ENCODE measurements at places on chromosomes 13 and 19.

DNA sequence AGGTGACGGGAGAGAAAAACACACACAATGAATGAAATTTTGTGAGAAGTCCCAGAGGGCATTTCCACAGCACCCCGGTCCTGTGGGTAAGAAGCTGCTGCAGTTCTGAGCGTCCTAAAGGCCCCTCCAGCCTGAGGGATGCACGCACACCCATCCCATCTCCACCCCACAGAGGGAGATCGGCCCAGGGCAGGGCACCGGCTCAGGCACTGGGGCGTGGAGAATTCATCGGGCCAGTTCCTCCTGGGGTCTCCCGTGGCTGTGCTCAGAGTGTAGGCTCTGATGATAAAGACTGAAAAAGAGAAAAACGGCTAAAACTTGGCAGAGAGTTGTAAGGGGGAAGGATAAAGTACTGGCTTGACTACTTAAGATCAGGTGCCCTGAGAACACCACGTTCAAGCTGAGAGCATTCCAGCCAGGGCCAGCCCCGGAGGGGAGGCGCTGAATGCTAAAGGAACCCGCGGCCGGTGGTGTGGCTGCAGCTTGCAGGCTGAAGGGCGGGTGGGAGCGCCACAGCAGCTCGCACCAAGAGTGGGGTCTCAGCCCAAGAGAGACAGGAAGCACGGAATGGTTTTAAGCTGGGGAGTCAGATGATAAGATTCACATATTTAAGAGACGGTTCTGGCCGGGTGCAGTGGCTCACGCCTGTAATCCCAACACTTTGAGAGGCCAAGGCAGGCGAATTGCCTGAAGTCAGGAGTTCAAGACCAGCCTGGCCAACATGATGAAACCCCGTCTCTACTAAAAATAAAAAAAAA, 121.9 kb upstream of the SPACA7 start:
- DNase-seq = no peak

GRCh38 chr19:29321116-29321515, 108.2 kb upstream of the UQCRFS1 start:
- DNase-seq = no peak

DNA sequence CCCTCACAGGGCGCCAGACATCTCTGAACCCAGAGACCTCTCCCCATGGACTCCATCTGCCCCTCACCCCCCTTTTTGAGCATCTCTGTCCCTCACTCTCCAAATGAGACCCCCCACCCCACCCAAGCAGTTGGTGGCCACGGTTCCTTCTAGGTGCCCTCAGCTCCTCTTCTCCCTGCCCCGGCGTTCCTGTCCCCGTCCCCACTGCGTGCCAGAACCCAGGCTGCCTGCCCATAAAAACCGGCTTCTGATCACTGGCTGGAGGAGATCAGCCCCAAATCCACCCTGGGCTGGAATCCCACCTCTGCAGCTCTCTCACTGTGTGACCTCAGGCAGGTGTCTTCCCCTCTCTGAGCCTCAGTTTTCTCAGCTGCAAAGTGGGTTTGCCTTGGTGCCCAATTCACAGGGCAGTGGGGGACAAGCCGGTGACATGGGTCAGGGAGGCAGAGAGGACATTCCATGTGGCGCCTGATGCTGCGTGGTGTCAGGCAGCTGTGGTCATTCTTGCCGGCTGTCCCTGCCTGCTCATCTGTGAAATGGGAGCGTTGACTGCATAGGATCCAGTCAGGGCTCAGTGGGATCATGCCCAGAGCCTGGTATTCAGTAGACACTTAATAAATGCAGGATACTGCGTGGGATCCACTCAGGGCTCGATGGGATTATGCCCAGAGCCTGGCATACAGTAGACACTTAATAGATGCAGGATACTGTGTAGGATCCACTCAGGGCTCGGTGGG, 25.5 kb downstream of the SMIM24 start:
- no peak for DNase-seq

- DNase-seq = no peak
Observed at GRCh38 chr13:29523199-29523961, 72.1 kb downstream of the SLC7A1 start.

DNA sequence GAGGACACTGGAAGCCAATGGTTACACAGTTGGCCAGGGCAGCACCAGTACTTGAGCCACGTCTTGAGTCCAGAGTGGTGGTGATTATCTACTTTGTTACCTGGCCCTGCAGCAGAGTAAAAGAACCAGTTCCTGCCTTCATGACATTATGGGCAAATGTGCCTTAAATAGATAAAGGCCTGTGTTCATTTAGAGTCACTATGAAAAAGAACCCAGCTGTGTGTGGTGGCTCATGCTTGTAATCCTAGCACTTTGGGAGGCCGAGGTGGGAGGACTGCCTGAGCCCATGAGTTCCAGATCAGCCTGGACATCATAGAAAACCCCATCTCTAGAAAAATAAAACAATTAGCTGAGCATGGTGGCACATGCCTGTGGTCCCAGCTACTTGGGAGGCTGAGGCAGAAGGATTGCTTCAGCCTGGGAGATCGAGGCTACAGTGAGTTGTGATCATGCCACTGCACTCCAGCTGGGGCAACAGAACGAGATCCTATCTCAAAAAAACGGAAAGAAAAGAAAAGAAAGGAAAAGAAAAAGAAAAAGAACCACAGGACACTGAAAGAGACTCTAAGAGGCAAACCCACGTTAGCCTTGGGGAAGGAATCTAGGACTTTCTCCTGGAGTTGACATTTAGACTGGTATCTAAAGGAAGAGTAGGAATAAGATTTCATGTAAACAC, 3.4 kb upstream of the IRF2BP1 start:
- DNase-seq = no peak

- no peak for DNase-seq
Observed at GRCh38 chr19:53865523-53865917, 2.2 kb upstream of the MYADM start.

- DNase-seq = no peak
Observed at GRCh38 chr19:16370641-16371391, 46.2 kb downstream of the KLF2 start.

DNA sequence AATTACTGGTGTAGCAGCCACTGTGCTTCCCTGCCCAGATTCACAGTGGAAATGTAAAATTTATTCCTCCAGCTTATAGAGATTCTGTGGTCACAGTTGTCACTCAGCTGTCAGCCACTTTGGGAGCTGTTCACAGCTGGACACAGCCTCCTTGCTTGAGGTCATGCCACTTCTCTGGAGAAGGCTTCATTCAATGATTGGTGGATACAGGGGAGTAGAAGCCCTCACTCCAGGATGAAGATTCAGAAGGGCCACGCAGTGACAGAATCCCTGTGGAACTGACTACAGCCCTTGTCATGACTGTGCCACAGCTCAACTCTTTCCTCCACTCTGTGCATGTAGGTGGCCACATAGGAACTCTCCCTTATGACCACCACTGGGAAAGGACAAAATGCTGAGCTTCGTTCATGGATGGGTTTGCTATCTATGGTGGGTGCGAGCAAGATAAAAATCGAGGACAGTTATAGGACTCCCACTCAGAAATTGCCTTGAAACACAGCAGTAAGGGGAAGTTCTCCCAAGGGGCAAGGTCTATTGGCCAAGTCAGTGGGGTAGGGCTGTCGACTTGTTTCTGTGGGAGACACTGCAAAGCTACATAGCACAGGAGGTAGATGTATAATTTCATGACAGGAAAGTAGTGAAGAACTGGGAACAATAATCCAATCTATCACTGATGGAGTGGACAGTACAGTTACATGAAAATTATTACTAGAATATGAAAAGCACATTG, 98.7 kb downstream of the CCNA1 start:
- DNase-seq = no peak

- DNase-seq = no peak
Observed at GRCh38 chr13:94708031-94708859, 4.1 kb downstream of the SOX21 start.

- no peak for DNase-seq
Observed at GRCh38 chr13:82088781-82089180, 1747.9 kb upstream of the SPRY2 start.

DNA sequence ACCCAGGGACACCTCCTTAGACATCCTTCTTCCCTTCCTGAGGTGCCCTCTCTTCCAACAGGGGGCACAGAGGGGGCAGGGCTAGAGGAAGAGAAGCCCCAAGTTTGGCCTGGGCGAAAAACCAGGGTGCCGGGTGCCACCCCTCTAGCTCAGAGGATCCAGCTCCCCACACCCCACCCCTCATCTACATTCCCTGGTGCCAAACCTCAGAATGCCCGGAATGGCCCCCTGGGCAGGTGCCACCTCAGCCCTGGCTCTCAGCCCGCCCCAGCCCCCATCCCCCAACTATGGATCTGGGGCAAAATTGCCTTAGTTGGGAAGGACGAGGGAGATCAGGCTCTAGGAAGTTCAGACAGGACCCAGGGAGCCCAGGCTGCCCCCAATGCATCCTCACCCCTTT, 2.0 kb downstream of the CNN1 start:
- DNase-seq = no peak

DNA sequence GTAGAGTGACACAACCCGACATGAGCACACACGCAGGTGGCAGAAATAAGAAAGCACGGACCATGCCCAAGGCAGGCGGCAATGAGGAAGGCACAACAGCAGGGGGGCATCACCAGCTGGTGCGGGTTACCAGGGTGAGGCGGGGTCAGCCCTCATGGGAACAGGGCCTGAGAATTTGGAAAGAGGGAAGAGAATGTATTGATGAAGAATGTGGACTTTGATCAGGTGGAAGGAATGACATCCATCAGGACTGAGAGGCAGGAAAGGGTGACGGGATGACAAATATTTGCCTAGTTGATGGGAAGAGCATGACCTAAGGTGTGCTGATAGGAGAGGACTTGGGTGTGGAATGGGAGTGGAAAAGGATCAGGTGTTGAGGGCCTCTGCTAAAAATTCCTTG, 177.5 kb downstream of the ABCC4 start:
- DNase-seq = no peak

DNA sequence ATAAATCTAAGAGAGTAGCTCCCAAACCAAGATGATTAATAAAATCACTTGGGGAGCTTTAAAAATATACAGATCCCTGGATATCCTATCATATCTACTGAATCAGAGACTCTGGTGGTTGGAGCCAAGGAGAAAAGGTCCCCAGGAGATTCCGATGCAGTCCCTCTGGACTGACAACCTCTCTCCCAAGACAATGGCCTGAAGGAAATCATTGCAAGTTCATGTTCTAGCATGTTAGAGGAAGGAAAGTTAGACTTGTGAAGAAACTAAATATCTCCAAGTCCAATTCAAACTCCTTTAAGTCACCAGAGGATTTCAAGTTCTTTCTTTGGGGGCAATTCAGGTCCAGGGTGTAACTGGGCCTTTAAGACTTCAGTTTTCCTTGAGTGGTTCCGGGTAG, 84.7 kb upstream of the MEDAG start:
- no peak for DNase-seq

DNA sequence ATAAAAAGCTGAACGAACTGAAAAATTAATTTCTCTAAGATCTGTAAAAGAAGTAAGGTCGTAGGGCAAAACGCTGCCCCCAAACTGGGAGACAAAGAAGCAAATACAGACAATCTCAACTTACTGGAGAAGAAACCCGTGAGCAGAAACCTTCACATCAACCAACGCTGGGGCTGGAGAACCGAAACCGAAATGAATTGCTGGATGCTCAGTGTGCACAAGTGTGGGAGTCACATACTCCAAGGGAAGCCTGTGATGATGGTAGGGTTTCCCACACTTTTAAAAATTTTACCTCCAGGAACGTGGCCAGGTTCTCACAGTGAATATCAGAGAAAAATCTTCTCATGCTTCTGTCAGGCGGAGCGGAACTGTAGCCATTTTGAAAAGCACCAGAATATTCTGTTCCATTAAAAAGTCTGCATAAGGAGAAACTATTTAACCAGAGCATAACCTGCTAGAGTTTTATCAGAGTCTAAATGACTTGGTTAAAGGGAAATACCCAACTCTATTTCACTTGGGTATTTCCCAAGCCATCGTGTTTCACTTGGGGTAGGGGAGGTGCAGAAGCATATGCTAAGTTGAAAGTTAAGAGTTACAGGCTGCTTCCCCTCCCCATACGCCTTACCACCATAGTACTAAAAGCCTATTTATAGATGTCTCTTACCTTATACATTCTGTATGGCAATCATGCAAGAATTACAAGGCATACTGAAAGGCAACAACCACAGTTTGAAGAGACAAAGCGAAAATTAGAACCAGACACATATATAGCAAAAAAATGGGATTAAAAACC, 110.5 kb upstream of the SLITRK1 start:
- DNase-seq = no peak

DNA sequence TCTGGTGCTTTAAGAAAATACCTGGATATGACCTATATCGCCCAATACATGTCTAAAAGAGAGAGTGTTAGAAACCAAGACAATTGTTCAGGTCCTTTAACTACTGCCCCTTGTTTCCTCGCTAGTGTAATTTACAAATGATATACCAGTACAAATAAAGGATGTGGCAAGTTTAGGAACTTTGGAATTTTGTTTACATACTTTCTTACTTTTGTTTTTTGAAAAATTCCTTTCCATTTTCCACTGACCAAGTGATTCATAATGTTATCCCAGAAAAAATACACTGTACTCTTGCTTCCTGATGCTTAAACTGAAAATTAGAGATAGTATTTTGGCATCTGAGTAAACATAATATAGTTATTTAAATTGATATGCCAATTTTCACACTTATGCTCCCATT, 96.8 kb upstream of the CSNK1A1L start:
- no peak for DNase-seq

DNA sequence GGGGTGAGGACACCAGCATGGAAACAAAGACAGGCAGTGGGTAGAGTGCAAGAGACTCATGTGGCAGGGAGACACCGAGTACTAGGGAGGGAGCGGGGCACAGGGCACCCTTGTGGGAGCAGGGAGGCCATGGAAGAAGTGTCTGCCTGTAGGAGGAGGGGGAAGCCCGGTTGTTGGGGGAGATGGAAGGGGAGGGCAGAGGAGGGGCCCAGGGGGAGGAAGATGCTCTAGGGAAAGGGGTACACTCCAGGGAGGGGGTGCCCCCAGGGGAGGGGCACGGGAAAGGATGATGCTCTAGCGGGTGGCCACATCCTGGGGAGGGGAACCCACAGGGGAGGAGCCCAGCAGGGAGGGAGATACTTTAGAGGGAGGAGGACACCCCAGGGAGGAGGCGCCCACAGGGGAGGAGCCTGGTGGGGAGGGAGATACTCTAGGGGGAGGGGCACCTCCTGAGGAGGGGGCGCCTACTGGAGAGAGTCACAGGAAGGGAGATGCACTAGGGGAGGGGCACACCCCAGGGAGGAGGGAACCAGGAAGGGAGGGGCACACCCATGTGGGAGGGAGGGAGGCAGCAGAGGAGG, 24.9 kb downstream of the CPAMD8 start:
- no peak for DNase-seq

DNA sequence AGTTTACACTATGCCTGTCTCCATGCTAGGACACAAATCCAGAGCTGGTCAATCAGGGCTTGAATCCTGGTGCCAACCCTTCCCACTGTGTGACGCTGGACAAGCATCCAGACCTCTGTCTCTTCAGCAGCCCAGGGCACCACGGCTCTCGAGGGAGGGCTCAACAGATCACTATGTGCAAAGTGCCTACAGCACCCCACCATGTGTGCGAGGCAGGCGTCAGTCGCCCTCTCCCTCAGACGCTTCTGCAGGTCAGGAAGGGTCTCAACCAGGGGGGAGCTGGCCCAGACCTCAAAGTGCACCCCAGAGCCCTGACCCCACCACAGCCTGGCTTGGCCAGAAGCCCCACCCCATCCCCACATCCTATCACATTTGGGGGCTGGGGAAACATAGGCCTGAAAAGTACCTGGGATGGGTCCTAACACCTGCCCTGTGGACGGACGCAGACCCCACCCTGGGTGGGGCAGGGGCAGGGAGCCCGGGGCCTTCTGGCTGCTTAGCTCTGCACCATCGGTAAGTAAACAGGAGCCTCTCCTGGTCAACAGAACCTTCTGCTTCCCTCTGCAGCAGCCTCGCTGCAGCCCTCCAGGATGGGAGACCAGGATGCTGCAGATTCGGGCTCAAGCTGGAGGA, 2.9 kb upstream of the C2CD4C start:
- no peak for DNase-seq

GRCh38 chr13:59643906-59644626, 519.7 kb downstream of the DIAPH3 start:
- no peak for DNase-seq
